ENCODE measurements at places on chromosomes 11 and 22.

- DNase-seq: no peak
These were observed 17.8 kb downstream of the RAB6A start for GRCh38 chr11:73743045-73743444.

DNA sequence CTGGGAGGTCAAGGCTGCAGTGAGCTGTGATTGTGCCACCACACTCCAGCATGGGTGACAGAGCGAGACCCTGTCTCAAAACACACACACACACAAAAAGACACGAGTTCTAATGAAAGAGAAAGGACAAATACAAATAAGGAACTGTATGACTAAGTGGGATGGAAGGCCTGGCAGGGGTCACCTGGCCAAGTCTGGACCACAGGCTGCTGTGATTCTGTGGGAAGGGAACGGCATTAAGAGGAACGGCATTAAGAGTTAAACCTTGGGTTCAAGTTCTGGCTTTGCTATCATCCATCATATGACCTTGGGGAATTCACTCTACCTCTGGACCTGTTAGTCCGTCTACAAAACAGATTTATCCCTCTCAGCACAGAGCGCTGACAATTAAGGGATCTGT, 47.7 kb downstream of the LRFN4 start:
- no peak for DNase-seq

GRCh38 chr11:44615041-44615755, 49.7 kb downstream of the CD82 start:
- no peak for DNase-seq

GRCh38 chr11:128187835-128188234, 399.5 kb downstream of the ETS1 start:
- no peak for DNase-seq

DNA sequence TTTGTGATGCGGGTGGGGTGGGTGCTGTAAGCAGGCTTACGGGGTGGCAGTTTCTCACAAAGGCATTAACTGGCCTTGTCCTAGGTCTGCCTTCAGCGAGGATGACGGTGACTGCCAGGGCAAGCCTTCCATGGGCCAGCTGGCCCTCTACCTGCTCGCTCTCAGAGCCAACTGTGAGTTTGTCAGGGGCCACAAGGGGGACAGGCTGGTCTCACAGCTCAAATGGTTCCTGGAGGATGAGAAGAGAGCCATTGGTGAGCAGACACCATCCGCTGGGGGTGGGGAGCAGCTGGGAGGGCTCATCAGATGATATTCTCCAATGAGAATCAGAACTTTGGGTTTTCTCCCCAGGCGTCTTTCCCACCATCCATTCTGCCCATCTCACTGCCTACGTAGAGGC, 5.8 kb downstream of the TCN2 start:
- DNase-seq: no peak

DNA sequence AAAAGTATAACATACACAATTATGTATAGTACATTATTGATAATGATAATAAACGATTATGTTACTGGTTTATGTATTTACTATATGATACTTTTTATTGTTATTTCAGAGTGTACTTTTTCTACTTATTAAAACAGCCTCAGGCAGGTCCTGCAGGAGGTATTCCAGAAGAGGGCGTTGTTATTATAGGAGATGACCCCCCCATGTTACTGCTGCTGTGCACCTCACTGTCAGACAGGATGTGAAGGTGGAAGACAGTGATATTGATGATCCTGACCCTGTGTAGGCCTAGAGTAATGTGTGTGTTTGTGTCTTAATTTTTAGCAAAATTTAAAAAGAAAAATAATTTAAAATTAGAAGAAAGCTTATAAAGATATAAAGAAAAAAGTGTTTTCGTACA, 57.6 kb downstream of the REXO2 start:
- no peak for DNase-seq

DNA sequence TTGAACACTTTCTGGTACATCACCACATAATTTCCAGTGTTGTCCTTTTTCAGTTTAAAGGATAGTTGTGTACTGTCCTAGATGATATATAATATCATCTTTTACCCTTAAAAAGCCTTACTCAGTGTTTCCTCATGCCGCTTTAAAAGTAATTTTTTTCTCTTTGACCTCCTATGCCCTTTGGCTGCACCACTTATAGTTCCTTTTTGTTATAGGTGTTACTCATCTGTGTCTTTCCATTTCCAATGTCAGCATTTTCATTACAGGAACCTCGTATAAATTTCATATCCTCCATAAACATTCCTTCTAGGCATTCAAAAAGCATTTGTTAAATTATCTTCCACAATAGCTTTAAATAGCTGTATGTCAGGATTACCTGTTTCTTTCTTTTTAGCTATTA, 40.8 kb downstream of the USP47 start:
- DNase-seq: no peak

DNA sequence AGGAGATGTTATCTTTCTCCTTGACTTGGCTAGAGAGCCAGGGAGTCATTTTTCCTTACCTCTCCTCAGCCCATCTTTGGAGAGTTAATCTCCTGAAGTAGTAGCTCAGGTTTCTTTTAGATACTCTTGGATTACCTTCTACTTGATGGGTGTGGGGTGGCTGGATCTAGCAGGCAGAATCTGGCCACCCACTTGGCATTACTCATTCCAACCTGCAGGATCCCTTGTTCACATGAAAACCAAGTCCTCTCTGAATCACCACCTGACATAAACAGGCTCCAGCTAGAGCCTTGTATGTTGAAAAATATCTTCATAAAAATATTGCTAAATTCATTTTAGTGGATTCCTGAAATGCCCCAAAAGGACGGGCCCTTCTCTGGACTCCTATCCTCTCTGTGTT, 250.6 kb upstream of the PLET1 start:
- no peak for DNase-seq

GRCh38 chr22:42686756-42687491, 33.7 kb downstream of the A4GALT start:
- DNase-seq: no peak

GRCh38 chr11:88680806-88681205, 343.3 kb upstream of the CTSC start:
- no peak for DNase-seq

DNA sequence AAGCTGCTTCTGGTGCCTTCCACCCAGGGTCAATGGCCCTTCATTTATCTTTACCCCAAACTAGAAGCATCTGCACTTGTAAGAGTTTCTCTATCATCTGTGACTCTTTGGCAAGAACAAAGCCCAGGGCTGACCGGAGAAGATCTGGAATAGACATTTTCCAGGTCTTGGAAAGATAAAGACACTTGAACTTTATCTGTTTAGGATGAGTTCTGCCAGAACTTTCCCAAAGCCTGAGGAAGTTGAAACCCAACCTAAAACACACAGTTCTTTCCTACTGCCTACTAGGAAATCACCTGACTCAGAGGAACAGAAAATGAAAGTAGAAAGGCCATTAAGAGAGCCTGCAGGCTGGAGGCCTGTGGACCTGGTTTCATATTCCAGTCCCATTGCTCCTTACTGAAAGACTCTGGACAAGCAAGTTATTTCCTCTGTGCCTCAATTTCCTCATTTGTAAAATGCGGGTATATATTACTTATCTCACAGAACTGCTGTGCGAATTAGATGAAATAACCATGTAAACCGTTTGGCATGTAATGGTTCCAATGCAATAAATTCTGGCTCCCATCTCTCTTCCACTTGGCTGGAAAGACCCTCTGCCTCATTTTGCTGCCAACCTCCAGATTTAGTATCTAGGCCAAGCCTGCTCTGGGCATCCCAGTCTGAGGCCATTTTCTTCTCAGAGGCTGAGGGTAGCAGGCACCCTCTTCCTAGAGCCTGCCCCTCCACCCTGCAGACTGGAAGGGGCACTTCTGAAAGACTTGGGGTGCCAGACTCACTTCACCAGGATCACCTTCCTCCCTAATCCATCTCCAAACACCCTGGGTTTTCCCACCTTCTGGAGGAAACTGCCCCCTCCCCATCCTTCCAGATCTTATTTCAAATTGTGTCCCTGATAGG, 1.2 kb downstream of the UBE2L6 start:
- DNase-seq: peak; percentile 5

DNA sequence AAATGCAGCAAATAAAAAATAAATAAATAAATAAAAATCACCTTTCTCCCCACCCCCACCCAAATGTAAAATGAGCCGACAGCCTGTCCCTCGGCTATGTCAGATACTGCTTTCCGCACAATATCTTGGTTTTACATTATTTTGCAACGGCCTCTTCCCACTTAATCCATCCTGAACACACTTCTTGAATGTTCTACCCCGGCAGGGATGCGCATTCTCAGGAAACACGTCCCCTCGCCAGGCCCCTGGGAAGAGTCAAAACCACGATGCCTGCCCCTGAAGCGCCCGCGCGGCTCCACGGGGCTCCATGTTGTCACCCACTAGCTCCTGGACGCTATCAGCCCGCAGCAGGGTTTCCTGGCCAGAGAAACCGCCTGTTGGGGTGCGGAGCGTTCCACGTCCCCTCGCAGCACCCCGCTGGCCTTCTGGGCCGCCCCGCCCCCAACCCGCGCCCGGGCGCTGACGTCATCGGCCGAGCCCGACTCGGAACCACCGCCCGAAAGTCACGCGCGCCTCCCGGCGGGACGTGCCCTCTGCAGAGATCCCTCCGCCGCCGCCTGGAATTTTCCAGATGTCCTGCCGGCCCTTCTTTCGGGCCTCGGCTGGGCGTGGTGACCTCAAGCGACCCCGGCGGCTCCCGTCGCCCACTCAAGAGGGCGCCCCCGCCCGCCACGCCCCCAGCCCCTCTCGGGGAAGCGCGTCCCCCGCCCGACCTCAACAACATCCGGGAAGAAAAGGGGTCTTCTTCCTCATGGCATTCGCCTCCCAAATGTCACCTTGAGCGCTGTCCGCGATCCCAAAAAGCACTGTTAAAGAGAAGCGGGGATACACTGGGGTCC, 585 bp upstream of the NEAT1 start:
- DNase-seq: peak; percentile 97

GRCh38 chr11:123195188-123196059, at the start of gene CLMP:
Gene CLMP (minus strand): TSS chr11:123195248. CDS start chr11:123194940, 308 bp downstream.
- no peak for DNase-seq

DNA sequence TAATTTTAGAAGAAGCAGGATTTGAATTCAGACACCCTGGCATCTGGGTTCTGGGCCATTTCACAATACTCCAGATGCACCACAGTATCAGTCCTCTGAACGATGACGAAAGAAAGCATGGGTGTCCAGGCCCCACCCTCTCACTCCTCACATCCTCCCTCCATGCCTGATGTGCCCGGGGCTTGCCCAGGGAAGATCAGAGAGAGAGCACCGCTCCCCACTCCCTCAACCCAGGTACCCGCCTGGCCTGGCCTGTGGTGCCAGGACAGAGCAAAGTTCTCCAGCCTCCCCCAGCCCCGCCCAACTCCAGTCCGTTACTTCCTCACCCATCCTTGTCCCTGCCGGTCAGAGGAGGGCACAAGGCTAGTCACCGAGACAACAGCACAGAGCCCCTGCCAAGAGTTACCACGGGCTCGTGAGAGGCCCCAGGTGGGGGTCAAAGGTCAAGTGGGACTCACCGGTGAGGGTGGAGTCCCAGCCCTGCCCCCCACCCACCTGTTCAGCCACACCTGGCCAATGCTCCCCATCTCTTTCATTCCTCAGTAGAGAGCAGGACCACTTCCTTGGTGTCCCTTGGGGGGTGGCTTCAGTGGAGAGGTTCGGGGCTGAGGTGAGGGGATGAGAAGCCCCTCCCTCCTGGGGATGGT, 8.1 kb downstream of the BCL9L start:
- no peak for DNase-seq

- peak; percentile 57 for DNase-seq
These were observed 2.2 kb upstream of the SIGIRR start for GRCh38 chr11:416757-417621.

GRCh38 chr11:111019451-111019850, 226.1 kb upstream of the POU2AF2 start:
- no peak for DNase-seq

DNA sequence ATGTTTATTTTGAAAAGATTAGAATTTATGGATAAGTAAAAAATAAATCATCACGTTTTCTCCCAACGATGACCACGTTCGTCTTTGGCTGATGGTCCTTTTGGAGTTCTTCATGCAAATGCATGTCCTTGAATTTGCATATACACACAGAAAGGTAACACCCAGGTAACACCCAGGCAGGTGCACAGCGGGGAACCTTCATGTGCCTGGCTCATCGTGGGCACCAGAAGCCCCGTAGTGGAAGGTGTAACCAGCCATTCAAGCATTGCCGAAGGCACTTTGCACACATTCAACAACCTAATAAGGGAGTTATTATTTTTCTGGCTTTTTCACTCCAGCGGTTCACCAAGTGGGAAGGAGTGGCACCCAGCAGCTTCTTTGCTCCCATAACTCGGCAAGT, 404.6 kb downstream of the TBC1D22A start:
- peak; percentile 83 for DNase-seq

- no peak for DNase-seq
These were observed 26.0 kb downstream of the NEAT1 start for GRCh38 chr11:65448418-65449105.

DNA sequence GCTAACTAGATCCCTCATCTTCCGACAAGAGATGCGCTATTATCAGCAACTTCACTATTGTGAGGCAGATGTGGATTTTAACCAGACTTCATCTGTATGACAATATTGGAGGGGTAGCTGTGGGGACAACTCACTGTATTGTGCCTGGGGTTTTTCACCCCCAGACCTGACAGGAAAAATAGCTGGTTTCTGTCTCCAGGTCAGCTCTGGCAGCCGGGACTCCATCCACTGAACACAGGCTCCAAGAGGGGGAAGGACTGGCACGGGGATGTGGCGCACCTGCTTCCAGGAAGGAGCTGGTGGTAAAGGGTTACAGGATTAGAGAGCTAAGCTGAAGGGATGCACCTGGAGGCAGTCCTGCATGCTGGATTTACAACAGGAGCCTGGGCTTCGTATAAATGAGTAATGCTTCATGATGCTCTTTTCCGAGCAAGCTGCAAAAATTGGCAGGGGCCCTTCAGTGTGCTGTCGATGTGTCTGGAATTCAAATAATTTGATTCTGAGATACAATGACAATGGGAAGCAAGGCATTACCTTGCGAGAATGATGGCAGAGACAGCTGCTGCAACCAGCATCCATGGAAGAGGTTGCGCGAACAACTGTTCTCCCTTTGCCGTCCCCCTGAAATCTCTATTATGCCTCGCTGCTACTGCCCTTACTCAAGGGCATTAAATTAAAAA, 49.5 kb downstream of the LMO2 start:
- no peak for DNase-seq

- DNase-seq: no peak
These were observed 18.1 kb downstream of the GAB4 start for GRCh38 chr22:16989915-16990314.

DNA sequence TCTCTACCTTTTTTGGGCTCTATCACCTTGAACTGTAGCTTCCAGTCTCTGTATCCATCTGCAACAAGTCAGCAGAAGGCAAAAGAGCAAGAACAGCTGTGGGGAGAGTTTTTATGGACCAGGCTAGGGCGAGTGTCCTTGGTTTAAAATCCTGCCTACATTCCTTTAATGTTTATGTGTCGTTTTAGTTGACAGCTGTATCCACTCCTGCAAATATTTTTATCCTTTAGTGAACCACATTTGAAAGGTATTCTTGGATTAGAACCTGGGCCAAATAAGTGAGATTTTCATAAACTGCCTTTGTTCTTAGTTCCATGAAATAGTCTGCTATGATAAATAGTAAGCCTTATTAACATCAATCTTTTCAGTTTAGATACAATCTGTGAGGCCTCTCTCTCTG, 712.2 kb downstream of the ETS1 start:
- DNase-seq: no peak

GRCh38 chr11:130370845-130371590, 56.3 kb upstream of the ZBTB44 start:
- DNase-seq: no peak

GRCh38 chr11:102177126-102177525, 66.9 kb downstream of the YAP1 start:
- no peak for DNase-seq
